ENCODE measurements at places on chromosomes 16 and 17. TPM values are rescaled to one million over a fixed set of nuclear protein-coding genes. Genes with fewer than 3 reads are reported as not detected.

Gene ZNF469
- total RNA-seq, result 0.64 TPM

- DNase-seq, result peak; percentile 58
These were observed 3.4 kb downstream of the ALDOA start for GRCh38 chr16:30068750-30069610.

Gene MMP25
- 3.0 TPM for total RNA-seq

DNA sequence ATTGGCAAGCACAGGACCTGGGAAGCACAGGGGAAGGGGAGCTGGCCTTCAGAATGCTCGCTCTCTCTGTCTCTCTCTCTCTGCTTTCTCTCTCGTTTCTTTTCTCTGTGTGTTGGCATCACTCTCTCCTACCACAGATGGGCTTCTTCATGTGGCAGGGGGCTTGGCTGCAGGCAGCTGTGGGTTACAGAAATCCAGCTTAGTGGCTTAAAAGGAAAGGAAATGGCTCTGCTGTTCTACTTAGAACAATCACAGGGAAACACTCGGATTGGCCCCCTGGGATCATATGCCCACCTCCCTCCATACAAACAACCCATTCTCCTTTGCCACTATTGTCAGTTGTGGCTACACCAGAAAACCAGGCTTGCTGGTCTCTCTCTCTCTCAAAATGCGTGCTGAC is 20.4 kb downstream of the TBX2 start:
- DNase-seq, result no peak

GRCh38 chr17:63474586-63475460 is 2.0 kb upstream of the ACE start:
- DNase-seq, result no peak

Gene TBC1D3I
- total RNA-seq, result 1.3 TPM

- DNase-seq, result no peak
These were observed 3.9 kb upstream of the BIRC5 start for GRCh38 chr17:78210111-78210510.

DNA sequence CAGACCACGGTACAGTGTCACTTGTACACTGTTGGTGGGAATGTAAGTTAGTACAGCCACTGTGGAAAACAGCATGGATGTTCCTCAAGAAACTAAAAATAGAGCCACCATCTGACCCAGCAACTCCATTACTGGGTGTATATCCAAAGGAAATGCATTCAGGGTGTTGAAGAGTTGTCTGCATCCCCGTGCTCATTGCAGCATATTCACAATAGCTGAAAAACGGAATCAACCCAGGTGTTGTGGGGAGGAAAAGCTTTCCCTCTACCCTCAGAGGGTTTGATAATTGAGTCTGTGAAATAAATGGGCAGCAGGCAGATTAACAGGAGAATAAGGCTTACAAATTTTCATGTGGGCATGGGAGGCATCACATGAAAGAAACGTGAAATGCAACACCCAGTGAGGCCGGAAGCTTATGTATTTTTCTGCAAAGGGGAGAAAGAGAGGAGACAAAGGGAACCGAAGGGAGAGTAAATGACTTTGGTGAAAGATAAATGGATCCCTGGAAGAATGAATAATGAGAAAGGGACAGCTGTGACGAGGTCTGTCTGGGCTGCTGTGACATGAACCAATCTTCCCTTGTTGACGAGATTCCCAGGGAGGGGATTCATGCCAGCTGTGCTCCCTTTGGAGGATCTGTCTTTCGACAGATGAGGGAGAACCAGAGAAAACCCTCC is 106.2 kb downstream of the KCNJ12 start:
- no peak for DNase-seq

GRCh38 chr16:58753711-58754134 is 19.6 kb upstream of the GOT2 start:
- no peak for DNase-seq

Gene FOXJ1
- 0.20 TPM for total RNA-seq

- no peak for DNase-seq
These were observed 26.5 kb downstream of the GJD3 start for GRCh38 chr17:40338058-40338457.

All from CD4-positive, alpha-beta memory T cell (primary cell).